ENCODE measurements at places on chromosomes 3 and 15.
A peak's percentile ranks its signal among the peaks of the same experiment; 100 is the strongest.

DNA sequence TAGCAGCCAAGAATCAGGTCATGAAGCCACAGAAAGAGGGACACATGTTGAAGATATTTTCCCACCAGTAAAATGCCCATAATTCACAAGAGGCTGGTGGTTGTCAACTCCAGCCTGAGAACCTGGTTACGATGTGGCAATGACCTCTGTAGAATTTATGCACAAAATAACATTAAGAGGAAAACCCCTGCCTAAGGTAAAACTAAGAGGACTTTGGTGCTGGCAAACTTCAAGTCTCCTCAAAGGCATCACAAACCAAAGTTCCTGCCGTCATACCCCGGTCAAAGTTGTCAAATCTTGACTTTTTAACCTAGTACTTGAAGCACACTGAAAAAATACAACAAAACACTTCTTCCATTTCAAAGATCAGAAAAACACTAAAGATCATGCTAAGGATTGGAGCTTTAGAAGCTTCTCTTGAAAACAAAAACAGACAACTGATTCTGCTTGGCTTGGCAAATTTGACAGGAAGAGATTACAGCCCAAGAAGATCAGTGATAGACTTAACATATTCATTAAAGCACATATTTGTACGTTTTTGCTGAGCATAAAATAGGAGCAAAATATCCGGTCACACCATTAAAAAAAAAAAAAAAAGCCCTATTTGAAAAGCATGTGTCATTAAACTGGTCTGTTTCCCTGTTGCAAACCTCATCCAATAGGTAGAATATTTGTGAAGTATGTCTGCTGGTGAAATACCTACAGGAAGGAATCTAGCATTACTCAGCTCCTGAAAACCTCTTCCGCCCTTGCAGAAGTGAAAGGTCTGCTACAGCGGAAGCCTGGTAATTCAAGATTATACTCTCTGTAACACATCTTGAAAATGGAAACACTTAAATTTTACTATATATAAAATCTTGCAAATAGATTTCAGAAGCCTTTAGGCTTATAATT is 22.8 kb downstream of the EIF4E3 start:
- no peak for DNase-seq

- no peak for DNase-seq
Measured at GRCh38 chr3:15431256-15431837, 3.9 kb downstream of the EAF1 start.

DNA sequence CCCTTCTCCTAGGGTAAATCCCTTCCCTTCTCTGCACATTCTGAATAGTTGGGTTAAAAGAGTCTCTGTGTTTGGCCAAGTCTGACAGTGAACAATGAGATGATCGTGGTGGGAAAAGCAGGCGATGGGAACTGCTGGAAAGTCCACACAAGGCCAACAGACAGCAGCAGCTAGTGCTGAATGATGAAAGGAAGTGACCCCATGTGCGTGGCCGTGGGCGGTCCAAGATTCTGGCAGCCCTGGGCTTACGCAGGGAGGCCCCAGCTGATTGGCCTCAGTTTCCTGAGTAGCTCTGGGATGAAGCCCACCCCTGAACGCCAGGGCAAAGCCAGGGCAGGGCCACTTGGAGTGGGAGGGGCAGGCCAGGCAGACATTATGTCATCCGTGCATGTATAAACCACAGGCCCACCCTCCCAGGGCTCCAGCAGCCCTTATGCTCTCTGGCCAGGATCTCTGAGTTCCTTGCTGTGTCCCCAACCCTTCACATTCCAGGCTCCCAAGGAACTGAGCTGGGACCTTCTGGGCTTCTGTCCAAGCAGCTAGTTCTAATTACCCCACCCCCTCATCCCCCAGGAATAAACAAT is 57.8 kb downstream of the CDC25A start:
- DNase-seq: peak; percentile 5

- no peak for DNase-seq
Measured at GRCh38 chr3:158649791-158650190, 5.5 kb downstream of the GFM1 start.

DNA sequence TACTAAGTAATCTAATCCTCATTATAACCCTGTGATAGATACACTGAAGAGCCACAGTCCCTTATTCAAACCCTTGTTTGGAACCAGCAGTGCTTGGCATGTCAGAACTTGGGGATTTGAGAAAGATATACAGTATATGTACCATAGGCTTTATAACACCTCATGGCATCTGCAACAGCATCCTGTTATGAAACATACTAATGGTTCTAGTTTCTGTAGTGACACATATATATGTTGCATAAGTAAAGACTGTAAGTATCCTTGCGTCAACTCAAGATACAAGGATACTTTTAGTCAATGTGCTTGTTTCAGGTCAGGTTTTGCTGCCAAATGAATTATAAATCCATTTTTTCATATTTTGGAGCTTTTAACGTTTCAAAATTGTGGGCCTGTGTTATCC is 58.5 kb downstream of the CCNL1 start:
- no peak for DNase-seq

DNA sequence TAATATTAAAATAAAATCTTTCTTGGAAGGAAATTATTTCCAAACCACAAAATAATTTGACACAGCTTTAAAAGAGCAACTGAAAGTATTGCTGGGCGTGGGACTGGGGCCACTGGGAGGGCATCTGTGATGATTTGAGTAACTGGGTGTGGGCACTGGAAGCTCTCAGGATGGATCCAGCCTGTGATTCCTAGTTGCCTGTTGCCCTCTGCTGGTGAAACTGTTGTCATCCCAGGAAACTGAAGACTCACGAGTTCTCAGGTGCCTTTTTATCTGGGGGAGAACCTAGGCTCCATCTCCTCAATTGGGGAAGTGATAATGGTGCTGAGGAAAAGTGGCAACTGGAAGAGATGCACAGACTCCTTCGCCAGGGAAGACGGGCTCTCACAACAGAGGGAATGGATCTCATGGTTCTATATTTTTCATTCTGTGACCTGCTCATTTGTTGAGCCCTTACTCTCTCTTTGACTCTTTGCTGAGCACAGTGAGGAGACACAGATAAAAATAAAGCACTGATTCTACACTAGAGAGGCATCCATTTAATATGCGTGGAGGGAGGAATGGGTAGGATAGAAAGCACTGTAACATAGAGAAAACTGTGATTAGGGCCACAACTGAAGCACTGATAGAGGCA is 61.6 kb downstream of the TPRG1 start:
- DNase-seq: peak; percentile 59

DNA sequence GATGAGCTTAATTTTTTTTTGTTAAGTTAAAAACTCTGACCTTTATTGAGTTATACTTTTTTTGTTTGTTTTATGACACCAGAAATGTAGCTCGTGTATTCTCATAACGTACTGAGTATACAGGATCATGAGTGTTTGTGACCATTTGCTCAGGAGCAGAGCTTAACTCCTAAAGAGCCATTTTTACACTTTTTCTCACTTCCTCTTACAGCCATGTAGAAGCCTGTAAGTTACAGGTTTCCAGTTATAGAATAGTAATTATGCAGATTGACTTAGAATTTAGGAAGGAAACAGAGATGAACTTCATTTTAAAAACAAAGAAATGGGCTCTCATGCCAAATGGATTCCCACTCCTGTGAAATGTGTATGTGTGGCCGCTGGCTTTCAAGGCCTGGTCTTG is 151.7 kb downstream of the MCTP2 start:
- no peak for DNase-seq

DNA sequence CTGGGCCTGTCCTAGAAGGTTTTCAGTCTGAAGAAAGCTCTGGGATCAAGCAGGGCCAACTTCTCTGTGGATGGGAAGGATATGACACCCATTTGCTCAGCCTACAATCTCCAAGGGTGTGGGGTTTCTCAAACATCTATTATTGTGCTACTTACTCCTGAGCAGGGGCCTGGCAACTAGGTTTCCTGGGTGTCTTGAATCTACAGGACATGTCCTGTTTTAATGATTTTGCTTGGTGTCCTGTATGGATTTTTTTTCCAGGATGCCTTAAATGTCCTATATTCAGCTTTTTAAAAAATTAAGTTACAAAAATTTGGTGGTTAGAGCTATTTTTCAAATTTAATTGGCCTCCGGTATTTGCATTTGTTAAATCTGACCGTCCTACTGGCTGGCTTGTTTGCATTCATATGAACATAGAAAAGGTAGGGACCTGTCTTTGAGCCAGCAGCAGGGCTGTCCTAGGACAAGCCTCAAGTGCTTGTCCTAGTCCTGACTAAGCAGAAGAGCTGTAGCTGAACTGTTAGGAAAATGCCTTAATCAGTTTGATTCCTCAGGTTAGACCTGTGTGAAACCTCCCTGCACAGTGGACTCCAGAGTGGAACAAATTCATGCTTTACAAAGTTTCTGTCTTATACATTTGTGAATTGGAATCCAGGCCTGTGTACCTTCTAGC is 40.0 kb upstream of the LMOD3 start:
- no peak for DNase-seq

DNA sequence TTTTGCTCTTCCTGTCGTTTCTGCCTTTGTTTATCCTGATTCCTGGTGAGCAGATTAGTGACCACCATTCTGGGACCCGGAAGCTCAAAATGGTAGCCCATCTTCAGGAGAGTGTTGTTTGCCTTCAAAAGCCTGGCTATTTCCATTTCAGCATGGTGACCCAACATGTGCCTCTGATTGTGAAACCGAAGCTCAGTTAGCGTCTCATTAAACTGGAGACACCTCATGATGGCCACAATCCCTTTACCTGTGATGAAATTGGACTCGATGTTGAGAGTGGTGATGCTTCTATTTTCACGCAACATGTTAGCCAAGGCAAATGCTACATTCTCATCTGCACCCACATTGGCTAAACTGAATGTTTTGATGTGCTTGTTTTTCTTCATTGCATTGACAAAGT is 3.3 kb downstream of the LMOD3 start:
- DNase-seq: no peak

All from hippocampal formation (tissue), 2 donors.